ENCODE measurements at places on chromosomes 4 and X.

DNA sequence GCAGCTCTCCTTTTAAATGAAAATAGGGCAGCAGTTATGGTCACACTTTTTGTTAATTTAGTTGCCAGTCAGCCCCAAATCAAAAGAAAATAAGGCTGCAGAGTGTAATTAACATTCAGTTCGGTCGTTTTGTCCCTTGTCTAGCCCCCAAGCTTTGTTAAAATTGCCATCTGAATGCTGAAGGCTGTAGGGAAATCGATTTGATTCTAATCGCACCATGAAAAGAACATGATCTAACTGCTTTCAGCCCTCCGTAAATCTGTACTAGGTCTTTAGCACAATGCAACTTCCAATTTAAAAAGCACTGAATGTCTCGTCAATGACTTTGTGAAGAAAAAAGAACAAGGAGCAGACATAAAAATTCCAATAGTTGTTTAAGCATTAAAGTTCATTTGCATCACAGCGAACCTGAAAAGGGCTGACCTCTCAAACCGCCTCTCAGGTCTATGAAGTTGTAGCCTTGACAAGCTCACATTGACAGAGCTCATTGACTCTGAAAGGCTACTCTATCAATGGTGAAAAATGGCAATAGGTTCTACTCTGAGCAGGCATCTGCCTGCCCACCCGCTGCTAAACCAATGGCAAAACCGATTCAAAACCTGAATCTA lies 48.9 kb downstream of the CHIC2 start:
- DNase-seq, result no peak

- DNase-seq, result no peak
Observed at GRCh38 chrX:153780678-153781427, at the start of gene SRPK3. Gene SRPK3 (plus strand): TSS chrX:153781041. CDS start chrX:153781087, 46 bp downstream.

GRCh38 chr4:87079967-87080366 lies 140.5 kb downstream of the KLHL8 start:
- no peak for DNase-seq

DNA sequence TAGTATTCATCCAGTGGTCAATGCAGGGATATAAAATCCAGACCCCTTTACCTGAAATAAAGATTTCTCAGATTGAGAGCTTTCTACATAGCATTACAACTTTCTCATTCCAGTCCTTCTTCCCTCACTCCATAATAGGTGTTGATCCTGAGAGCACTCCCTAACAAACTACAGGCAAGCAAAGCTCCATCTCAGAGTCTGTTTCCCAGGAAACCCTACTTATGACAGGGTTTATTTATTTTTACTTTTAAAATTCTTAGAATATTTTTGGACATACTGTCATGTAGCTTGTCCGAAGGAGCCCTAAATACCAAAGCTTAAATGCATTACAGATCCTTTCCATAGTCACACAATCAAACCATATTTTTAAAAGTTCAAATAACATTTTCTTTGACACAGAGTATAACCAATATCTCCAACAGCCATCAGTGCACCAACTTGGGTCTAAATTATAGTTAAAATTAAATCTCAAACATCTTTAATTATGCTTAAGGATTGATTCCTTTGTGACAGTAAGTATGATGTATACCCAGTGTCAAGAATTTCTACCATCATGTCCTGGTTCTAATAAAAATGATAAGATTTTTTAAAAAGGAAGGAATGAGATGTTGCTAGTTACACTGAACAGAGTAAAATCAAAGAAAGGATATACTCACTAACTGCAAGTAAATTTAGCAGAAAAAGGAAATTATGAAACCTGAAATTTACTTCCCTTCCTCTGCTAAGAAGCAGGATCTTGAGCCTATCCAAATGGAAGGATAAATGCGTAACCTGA lies 580.4 kb upstream of the ADGRL3 start:
- DNase-seq, result no peak

- DNase-seq, result no peak
Observed at GRCh38 chr4:56434599-56435139, 746 bp downstream of the PPAT start.

- DNase-seq, result no peak
Observed at GRCh38 chrX:19392703-19393102, 49.0 kb downstream of the PDHA1 start.

DNA sequence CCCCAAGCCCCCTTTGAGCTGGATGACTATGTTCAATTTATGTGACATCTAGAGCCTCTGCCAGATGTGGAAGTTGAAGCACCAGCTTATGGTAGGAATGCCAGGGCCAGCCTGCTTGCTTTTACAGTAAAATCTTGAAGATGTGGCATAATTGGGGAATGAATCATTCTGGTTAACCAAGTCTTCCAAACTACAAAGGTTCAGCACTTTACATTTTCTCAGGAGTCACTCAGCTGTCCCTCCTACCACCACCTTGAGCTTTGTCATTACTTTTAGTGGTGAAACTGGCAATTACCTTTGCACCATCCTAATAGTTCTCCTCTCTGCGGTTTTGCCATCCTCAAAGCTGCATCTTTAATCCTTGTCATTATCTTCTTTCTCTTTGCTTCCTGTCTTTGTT lies 172.2 kb downstream of the HS6ST2 start:
- no peak for DNase-seq

All from thymus (tissue), 14 donors.